ENCODE measurements at places on chromosomes 7 and 10.

DNA sequence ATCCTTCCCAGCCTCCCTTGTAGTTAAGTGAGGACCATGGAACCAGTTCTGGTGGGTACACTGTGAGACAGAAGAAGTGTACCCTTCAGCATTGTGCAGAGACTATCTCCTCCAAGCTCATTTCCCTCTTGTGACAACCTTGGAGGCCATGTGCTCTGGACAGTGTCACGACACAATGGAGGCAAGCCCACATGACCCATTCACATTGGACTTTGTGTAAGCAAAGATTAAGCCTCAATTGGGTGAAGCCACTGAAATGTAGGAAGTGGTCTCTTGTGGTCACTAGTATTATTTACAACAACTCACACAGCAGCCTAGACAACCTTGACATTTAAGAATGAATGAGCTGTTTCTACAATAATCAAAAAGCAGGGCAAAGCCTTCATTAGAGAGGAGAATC, 124.2 kb downstream of the INHBA start:
- DNase-seq: no peak

DNA sequence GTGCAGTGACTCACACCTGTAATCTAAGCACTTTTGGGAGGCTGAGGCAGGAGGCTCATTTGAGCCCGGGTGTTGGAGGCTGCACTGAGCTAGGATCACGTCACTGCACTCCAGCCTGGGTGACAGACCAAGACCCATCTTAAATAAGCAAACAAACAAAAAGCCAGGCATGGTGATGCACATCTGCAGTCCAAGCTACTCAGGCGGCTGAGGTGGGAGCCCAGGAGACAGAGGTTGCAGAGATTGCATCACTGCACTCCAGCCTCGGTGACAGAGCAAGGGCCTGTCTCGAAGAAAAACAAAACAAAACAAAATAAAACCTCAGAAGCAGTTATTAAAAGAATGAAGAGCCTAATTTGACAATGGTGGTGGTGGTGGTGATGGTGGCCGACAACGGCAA, 132.5 kb downstream of the PARD3 start:
- DNase-seq: no peak

DNA sequence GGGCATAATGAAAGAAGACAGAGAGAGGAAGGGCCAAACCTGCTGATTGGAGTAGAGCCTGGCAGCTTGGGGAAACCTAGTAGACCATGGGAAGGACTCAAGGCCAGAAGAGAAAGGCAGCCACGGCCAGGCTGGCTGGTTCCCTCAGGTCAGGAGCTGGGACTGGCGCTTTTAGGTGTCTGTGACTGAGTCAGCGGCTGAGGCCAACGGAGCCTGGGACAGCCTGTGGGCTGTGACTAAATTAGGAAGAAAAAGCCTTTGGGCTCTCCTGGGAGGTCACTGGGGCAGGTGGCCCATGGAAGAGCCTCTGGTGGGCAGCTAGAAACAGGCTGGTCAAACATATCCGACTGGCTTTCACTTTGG, 108.9 kb upstream of the PDCD4 start:
- no peak for DNase-seq

- DNase-seq: peak; percentile 53
Measured at GRCh38 chr10:86536294-86536861, 14.8 kb upstream of the WAPL start.

DNA sequence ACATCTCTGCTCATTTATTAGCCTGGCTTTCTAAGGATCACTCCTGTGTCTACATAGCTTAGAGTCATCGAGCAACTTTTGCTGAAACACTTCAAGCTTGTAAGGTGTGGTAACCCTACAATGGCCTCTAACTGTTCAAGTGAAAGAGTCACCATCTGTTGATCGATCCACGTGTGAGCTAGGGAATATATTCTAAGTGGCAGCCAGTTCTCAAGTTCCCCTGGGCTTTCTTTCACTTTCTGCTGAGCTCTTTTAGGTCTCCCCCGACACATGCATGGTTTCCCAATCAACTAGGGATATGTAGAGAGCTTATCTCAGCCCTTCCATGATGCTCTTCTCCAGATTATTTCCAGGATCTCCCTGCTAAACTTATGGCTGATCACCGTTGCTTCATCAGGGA, 15.5 kb downstream of the AOAH start:
- no peak for DNase-seq

DNA sequence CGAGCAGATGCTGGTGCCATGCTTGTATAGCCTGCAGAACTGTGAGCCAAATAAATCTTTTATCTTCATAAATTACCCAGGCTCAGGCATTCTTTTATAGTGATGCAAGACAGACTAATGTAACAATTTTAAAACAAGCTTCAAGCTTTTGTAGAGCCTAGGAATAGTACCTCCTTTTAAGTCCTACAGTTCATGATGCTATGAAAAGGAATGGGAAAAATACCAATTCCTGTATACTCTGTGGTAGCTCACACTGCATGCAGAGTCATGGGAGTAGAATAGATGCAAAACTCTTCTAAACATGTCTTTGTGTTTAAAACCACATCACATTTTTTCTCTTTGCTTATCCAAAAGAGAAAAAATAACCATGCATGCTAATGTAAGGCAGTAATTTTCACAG, 66.6 kb upstream of the WNT16 start:
- DNase-seq: no peak

DNA sequence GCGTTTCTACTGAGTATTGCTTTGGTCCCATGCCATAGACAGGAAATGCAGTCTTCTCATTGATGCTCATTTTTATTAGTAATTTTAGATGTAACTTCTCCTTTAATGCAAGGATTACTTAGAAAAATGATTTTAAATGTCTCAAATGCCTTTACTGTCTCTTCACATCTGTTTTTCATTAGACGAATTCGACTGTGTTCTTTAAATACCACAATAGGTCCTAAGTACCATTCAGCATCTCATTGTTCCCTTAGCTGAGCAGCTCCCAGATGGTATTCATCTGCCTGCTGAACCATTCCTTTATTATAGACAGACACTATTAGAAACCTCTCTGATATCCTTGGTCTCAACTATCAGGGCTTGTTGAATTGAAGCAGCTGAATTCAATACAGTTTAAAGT, 113.6 kb downstream of the LSMEM1 start:
- DNase-seq: no peak

- no peak for DNase-seq
Measured at GRCh38 chr7:148882841-148883265, 1.2 kb downstream of the EZH2 start.

- no peak for DNase-seq
Measured at GRCh38 chr7:45651540-45651939, 77.4 kb downstream of the ADCY1 start.
